ENCODE measurements at places on chromosomes 13 and 19.

- DNase-seq: no peak
These were observed at the start of gene F2RL3 for GRCh38 chr19:16888629-16889365. TSS of gene F2RL3 (plus strand) at chr19:16888999. CDS start at chr19:16889190, 191 bp downstream.

- DNase-seq: no peak
These were observed 135.3 kb upstream of the MIR17HG start for GRCh38 chr13:91212231-91212630.

DNA sequence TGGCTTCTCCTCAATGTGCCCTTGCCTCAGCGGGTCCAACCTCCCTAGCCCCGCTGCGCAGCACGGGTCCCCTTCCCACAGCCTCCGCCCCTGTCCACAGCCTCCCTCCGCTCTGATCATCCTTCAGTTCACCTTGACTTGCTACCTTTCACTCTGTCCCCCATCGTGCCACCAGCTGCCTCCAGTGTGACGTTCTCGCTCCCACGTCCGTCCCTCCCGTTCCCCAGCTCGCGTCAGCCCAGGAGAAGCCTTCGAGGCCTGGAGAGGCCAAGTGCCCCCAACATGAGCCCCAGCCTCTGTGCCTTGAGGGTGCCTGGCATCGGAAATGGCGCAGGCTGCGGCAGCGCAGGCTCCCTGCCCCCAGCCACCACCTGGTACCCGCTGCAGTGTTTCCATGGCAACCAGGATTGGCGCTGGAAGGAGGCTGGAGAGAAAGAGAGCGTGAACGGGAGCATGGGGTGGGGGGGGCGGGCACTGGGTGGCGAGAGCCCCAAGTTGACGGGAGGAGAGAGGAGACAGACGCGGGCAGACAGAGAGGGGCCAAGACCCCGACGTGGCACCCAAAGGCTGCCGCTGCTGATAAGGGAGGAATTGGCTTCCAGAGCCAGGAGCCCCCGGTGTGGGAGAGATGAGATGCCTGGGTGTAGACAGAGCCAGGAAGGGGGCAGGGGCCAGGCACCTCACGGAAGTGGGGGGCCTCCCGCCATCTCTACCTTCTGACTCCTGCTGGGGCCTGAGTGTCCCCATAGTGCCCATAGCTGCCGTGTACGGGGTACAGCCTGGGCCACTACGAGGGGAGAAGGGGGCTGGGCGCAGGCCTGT is 844 bp upstream of the ASPDH start:
- DNase-seq: no peak

GRCh38 chr13:41428155-41428554 is 29.2 kb upstream of the RGCC start:
- peak; percentile 27 for DNase-seq

DNA sequence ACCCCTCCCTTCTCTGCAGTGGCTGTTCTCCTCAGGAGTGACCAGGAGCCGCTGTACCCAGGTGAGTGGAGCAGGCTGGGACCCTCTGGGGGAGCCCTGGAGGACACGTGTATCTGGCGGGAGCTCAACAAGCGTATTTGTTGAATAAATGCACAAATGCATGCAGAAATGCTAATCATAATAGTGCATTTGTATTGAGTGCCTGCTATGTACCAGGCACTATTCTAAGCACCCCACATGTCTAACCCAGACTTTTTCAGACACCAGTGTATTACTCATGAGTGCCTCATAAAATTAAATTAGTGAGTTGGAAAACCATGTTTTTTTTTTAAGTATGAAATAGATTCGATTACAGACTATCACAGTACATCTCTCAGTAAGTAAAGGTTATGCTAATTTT is 7.9 kb downstream of the HPN start:
- no peak for DNase-seq

Measured in activated CD4-positive, alpha-beta T cell treated with anti-CD3 and anti-CD28 coated beads, Interleukin-2, amount 50 U/mL, for 48 hours (primary cell).